WTC11 (cell line): ENCODE measurements at places on chromosomes 12 and 14. TPM values are rescaled to one million over a fixed set of nuclear protein-coding genes. Genes with fewer than 3 reads are reported as not detected.

GRCh38 chr12:46522071-46522470 is 149.5 kb upstream of the SLC38A2 start:
- no peak for DNase-seq

- DNase-seq = peak; percentile 37
These were observed 636 bp downstream of the DUSP6 start for GRCh38 chr12:89351489-89352241.

GRCh38 chr14:85037411-85037810 is 492.5 kb upstream of the FLRT2 start:
- DNase-seq = no peak

Gene SMOC1
- 0.76 to 1.1 TPM (median 1.0 TPM) in 3 replicates for total RNA-seq

Gene GLI1
- total RNA-seq = 16.2 to 19.1 TPM (median 16.7 TPM) in 3 replicates

Gene VRTN
- 106 to 130 TPM (median 128 TPM) in 3 replicates for total RNA-seq
